Erythroblast (primary cell): ENCODE measurements at places on chromosomes 4 and X.

GRCh38 chr4:168524006-168524405 is 27.2 kb downstream of the PALLD start:
- no peak for DNase-seq

DNA sequence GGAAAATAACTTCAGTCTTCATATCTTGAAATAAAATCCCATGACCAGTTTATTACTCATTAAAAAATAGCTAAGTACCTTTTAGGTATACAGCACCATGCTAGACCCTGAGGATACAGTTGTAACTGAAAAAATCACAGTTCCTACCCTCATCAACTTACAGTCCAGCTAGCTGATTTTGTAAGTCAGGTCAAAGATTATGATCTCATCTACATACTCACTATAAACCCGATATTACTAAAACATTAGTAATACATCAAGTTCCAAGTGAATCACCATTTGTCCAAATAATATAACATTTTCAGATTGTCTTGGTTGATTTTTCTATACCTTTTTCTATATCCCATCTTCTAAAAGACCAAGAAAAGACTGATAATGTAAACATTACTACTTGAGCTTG is 333.9 kb downstream of the INPP4B start:
- no peak for DNase-seq

- DNase-seq = no peak
These were observed 103.9 kb downstream of the GLUD2 start for GRCh38 chrX:121151293-121151692.

DNA sequence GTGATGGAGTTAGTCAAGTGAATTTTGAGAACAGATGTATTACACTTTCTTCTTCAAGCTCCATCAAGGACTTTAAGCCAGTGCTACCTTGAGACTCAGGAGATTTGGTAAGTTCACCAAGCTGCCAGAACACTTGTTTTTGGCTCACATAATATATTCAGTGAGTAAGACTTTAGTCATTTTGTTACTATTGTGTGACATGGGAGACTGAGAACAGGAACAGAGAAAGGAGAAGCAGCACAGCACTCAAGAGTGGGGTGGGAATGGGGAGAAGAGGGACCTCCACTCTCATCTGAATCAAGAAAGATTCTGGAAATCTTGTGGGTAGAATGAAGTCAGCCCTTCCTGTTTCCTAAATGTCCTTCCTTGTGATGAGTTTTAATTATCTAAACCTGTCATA is 87.3 kb upstream of the TET2 start:
- DNase-seq = no peak

GRCh38 chrX:40012039-40012867 is 85.5 kb downstream of the BCOR start:
- DNase-seq = no peak

DNA sequence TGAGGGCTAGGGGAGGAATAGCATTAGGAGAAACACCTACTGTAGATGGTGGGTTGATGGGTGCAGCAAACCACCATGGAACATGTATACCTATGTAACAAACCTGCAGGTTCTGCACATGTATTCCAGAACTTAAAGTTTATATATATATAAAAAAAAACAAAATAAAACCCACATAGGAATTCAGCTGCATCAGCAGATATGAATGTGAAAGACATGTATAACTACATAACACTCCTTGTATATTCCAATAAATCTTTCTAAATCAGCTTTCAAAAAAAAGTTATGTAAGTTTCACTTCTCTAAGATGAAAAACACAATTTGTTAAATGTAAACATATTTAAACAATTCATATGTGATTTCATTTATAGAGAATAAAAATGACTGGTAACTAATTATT is 6.0 kb downstream of the GC start:
- DNase-seq = no peak

DNA sequence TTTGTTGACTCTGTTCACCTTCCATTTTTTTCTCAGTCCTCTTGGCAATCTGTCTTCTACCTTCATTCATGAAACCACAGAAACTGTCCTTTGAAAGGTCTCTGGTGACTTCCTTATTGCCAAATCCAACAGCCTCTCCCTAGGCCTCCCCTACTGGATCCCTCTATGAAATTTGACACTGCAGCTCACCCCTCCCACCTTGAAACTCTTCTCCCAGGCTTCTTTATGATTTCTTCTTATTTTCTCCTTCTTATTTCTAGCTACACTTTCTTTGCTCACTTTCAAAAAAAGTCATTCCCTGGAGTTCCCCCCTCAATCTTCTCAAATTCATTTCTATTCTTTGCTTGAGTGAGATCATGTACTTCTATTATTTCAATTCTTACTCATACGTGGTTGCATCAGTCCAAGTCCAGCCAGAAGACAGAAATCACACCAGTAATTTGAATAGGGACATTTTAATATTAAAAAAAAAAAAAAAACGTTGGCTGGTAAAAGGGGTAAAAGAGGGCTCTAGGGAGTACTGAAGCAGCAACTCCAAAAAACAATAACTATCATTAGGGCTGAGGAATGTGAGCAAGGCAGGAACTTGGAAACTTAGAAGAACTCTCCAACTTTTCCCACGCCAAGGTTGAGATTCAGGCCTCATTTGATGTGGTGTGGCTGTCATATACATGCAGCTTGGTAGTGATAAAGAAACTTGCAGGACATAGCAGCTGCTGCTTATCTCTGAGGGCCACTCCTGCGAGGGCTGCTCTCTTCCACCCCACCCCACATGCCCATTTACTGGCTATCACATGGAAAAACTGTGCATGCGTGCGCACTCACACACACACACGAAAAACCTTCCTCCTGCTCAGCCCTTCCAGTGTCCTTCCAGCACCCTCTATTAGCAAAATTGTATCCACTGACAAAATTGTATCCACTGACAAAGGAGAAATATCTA is 169.8 kb upstream of the GALNT7 start:
- peak; percentile 98 for DNase-seq

- no peak for DNase-seq
These were observed 122.4 kb downstream of the PALLD start for GRCh38 chr4:168619266-168619631.

DNA sequence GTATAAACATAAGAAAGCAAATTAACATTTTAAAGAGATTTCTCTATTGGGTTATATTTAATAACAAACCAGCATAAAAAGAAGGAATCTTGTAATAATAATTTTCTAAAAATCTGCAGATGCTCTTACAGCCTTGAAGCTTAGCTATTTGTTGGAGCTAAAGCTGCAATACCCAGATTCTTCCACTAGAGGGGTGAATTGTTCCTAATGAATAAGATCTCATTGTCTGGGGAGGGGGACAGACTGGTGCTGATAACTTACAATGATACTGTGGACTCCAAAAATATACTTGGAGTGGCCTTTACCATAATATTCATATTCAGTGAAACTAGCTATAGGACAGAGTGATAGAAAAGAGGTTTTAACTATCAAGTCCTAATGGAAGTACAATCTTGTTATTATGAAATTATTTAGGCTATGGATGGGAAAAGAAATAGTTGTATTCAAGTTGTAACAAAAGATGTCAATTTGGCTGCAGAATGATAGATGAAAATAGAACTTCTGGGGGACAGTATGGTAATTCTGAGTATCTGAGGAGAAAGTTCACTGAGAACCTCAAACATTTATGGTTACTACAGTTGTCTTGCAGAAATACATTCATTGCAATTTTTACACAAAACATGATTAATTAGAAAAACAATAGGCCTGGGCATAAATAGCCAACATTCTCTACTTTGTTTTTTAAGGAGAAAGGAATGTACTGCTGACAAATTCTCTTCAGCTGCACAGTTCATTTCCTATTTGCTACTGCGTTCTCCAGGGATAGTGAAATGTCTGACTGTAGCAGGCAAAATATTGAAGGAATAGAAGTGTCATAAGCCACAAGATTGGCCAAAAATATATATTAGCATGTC is 443.3 kb downstream of the GBA3 start:
- DNase-seq = peak; percentile 9

- no peak for DNase-seq
These were observed 208.8 kb upstream of the VEGFC start for GRCh38 chr4:177001271-177002175.

DNA sequence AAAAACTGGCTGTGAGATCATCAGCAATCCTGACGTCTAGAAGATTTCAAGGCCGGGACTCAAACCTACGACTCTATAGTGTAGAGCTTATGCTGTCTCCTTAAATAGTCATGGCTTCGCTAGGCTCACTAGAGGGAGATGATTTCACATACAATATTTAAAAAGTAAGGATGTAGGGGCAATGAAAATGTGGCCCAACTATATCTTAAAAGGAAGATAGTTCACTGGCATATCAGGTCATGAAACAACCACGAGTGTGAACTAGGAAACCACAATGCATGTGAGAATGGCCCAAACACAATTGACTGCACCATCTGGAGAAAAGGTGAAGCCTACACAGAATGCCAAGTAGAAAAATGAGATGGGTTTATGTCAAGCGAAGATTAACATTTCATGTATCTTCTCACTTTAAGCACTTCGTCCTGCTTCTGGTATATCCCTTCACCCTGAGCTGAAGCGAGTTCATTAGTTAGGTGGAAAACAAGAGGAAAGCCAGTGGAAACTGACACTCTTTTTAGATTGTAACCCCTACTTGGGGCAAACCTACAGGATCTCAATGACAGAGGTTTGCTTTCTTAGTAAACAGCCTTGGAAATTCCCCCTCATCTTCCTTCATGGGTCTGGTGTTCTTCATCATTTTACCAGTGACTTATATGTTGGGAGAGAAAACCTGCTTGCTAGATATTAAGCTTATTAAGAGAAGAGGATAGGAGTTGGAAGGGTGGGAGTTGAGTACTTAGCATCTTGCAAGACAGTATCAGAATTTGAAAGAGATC is 17.4 kb downstream of the FAM9C start:
- DNase-seq = no peak

DNA sequence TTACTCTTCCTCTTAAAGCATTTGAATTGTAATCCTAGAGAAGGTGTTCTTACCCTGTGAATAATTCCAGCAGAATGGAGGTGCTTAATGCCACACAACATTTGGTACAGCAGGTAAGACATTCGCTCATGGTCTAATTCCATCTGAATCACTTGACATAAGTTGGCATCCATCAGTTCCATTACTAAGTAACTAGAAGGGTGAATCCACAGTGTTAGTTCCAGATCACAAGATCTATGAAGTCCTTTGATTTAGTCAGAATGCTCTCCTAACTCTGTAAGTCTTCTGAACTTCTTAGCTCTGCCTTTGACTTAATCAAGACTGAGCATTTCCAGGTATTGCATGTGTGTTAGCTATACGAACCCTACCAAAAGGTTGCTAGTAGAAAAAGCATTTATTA is 258.0 kb downstream of the MAPK10 start:
- no peak for DNase-seq

- no peak for DNase-seq
These were observed 317.1 kb downstream of the UNC5C start for GRCh38 chr4:95231681-95232080.

GRCh38 chr4:78205591-78205990 is 148.5 kb downstream of the FRAS1 start:
- DNase-seq = no peak
